ENCODE measurements at places on chromosomes 13 and 19.

DNA sequence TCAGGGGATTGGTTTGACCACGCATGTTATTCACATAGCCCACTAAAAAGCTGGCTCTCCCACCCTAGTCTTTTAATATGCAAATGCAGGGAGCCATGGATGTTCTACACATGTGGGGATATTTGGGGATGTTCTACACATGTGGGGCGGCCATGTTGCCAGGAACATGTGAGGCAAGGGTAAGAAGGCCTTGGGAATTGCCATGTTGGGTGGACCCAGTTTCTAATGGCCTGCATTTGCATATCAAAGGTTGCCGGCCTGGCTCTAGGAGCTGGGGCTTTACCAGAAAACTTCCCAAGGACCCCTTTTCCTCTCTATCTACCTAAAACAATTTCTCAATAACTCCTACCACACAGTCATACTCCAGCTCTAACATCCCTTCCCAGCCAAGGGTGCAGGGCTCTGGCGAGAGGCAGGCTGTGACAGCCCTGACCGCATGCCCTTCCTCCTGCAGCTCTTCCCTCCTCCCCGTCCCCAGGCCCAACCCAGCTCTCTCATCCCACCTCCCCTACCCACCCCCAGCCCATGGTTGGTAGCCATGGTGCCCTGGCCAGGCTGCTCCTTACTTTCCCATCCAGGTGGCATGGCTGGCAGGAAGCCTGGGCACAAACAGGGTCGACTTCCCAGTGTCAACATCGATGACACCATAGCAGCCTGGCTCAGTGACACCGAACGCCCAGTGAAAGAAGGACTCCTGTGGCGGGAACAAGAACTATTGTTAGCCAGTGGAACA is 11.0 kb downstream of the PEPD start:
- DNase-seq: no peak

GRCh38 chr19:13058951-13059660 is 43.6 kb downstream of the LYL1 start:
- DNase-seq: no peak

DNA sequence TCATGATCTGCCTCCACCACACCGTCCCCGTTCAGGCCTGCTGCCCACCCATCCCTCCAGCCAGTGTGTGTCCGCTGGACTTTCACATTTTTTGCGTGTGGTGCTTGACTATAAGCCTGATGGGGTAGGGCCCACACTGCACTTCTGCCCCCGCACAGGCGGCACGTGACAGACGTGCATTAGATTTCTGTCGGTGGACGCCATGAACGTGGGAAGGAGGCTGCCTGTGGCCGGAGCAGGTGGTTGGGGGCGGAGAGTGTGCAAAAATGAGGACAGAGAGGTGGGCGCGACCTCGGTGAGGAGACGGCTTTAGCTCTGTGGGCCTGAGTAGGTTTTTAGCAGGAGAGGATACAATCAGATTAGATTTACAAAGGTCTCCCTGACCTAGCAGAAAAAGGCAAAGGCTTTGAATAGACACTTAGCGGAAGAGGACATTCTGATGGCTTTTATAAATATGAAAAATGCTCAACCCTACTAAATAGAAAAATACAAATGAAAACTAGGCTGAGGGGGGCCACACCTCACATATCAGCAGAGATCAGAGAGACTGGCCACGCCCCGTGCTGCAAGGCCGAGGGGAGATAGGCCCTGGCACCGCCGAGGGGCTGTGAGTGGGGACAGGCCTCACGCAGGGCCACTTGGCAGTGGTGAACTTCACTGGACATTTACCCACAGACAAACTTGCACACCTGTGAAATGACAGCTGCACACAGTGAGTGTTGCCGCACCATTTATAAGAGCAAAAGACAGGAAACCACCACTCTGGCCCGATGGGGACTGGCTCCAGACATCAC is 25.4 kb downstream of the PAK4 start:
- DNase-seq: no peak

DNA sequence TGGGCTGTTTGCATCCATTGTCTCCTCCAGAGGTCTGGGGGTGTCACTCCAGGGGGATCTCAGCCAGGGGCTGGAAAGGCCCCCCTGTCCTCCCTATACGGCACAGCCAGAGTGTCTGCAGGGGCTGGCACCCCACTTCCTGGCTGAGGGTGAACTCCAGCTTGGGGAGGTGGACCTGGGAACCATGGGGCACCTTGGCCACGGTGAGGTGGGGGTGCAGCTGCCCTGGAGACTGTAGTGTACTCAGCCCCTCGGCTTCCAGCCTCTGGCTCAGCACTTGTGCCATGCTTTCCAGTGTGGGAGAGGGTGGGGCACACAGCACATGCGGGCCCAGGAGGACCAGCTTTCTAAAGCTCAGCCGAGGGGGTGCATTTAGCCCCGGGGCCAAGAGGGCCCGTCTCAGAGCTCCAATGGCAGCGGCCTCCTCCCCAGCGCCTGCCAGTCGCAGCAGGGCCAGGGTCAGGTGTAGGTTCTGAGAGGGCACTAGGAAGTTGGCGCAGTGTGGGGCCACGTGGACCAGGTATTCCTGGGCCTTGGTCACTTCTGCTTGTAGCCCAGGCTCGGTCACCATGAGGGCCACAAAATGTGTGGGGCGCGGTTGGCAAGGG is 1.4 kb downstream of the LENG9 start:
- no peak for DNase-seq

GRCh38 chr19:32630338-32630737 is 44.6 kb downstream of the ANKRD27 start:
- no peak for DNase-seq

- no peak for DNase-seq
Measured at GRCh38 chr13:25928941-25929505, 122.8 kb downstream of the SHISA2 start.

DNA sequence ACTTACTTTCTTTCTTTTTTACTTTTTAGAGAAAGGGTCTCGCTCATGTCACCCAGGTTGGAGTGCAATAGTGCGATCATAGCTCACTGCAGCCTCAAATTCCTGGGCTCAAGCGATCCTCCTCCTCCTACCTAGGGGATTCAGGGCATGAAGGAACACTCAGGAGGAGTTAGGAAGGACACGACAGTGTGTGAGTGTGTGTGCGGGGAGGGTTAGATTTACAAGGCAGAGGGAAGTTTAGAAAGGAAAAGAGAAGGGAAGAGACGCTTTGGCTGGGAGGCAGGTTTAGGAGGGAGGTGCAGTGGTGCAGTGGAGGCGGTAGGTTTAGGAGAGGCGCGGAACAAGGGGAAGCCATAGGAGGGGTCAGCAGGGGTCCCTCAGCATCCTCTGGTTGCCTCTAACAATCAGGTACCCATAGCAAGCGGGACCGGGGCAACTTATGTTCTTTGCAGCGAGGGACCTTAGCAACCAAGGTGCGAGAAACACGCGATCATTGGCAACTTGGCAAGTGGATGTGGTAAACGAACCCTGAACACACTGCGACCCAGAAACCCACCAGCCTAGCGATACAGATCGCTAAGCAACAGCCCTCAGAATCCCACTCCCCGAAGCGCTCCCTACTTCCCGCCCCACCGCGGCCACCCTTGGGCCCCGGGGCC is 501 bp downstream of the SIRT2 start:
- DNase-seq: peak; percentile 13

DNA sequence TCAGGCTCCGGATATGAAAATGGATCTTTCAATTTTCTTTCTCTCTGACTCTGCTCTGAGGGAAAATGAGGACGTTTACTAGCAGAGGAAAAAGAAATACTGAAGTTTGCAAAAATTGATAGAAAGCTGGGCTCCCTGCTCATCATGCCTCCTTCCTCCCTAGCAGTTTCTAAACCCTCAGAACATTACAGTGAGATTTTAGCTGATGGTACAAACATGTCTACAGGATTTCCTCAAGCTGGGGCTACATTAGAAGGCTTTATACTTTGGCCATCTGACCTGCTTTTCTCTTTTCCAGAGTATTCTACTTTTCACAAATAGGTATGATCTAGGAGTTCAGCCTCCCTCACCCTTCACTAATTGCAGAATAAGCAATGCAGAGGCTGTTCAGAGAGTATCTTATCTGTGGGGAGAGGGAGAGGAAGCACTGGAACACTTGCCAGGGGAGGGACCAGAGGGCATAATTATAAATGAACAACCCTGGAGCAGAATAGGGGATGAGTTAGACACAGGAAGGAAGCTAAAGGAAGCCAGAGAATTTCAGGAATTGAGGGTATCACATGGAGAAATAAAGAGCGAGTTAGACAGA is 30.0 kb downstream of the CEACAM1 start:
- no peak for DNase-seq

DNA sequence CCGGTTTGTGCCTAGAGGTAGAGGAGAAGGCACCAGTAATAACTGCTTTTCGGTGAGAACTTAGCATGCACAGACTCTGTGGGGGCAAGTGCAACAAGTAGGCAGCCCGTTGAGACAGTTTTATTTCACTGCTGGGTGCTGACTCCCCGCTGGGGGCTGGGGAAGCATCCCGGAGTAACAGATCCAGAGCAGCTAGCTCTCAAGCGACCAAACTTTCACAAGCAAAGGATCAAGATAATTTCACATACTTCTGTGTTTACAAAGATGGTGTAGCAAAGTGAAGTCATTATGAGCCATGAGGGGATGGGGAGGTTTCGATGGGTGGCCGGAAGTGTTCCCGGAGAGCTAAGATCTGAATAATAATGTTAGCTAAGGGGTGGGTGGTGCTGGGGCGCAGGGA is 2.8 kb downstream of the NACC1 start:
- no peak for DNase-seq

- no peak for DNase-seq
Measured at GRCh38 chr13:85724546-85725432, 74.4 kb downstream of the SLITRK6 start.

- DNase-seq: no peak
Measured at GRCh38 chr13:46278474-46278873, 66.7 kb downstream of the LRRC63 start.

- no peak for DNase-seq
Measured at GRCh38 chr19:39941151-39941550, 6.7 kb upstream of the FCGBP start.

GRCh38 chr13:44231786-44232516 is 141.7 kb upstream of the SERP2 start:
- peak; percentile 79 for DNase-seq

- no peak for DNase-seq
Measured at GRCh38 chr13:53200498-53201453, 172.2 kb downstream of the OLFM4 start.

- no peak for DNase-seq
Measured at GRCh38 chr19:43806848-43807247, 4.6 kb upstream of the LYPD5 start.

DNA sequence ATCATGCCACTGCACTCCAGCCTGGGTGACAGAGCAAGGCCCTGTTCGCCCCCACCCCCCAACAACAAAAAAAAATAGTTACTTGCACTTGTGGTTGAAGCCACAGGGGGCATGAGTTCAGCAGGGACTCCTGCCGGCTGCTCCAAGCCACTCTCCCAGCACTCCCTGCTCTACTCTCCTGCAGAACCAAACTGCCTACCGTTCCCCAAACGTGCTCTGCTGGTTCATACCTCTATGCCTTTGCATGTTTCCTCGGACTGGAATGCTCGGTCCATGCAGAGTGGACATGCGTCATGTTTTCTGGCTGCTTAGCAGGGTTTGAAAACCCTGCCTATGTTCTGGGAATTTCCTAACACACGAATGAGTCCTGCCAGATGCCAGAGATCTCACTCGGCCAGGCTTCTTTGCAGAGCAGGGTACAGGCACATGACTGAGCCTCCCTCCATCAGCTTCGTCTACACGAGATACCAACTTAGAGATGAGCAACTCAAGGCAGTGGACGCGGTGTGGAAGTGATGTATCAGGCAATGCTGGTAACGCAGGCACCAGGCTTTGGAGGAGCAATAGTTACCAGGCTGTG is 8.5 kb upstream of the SLC25A15 start:
- DNase-seq: no peak

DNA sequence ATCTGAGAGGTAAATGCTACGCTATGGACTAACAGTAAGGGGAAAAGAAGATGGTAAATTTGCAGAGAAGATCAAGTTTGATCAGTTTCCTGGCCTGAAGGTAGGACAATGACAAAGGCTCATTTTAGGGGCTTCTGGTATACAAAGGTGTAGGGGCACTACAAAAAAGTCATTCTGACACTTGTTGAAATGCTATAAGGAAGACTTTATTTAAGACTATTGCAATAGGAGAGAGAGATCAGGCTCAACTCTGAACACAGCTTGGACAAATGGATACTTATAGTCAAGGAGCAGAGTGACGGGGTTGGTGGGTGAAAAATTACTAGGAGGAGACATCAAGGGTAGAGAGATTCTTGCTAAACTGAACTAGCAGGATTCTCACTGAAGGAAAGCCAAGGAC is 37.2 kb upstream of the KPNA3 start:
- DNase-seq: no peak

GRCh38 chr19:31114585-31114984 is 234.7 kb downstream of the TSHZ3 start:
- no peak for DNase-seq

DNA sequence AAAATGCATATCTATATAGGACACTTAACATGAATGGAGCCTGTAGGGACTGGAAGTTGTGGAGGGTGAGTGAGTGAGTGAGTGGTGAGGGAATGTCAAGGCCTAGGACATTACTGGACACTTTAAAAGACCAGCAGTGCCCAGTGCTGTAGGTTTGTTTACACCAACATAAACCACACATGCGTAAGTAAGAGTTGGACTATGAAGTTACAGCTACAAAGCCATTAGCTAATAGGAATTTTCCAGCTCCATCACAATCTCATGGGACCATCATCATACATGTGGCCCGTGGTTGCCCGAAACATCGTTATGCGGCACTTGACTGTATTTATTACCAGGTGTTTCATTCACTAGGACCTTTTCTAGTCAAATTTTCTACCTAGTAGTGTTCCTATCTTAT is 49.2 kb downstream of the LATS2 start:
- no peak for DNase-seq

DNA sequence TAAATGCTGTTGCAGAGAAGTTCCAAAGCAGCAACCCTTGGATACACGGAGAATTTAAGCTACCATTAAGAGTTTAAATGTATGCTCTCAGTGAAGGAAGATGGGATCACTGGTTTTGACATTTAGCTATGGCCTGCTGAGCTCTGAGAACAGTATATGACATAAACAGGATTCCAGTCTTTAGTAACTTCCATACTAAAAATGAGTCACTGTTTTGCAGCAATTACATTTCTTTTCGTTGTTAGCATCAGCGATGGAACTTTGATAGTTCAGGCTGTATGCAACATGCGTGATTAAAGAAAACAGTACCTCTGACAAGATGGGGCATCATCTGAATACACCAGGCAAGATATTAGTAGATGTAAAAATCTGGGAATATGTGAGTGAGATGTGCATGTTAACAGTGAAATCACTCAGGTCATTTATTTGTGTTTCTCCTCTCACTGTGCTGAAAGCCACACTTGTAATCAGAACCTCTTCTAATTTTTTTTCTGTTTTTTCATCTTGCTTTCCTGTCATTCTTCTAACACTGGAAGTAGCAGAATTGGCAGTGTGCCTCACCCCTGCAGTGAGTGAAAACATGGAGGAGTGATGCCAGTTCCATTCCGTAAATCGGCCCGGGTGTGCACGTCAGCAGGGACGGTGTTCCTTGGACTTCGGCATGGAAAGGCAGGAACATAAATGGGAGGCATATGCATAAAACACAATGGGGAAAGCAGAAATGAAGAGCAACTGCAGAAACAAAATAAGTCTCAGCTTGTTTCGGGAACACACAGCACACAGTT is 361.5 kb downstream of the OXGR1 start:
- DNase-seq: no peak
